ENCODE measurements at places on chromosomes 7 and 10. TPM values are rescaled to one million over a fixed set of nuclear protein-coding genes. Genes with fewer than 3 reads are reported as not detected.

Gene CRTAC1
- total RNA-seq = not detected

Gene HTR7
- total RNA-seq = 2.4 TPM

Gene MINDY3
- total RNA-seq = 26.7 TPM

Gene CLCN1
- total RNA-seq = 0.14 TPM

Gene CLDN4
- total RNA-seq = 0.14 TPM

Data from smooth muscle cell of bladder (primary cell).